Mesenteric fat pad (tissue), 1 donor: ENCODE measurements at places on chromosomes 6 and 20. TPM values are rescaled to one million over a fixed set of nuclear protein-coding genes. Genes with fewer than 3 reads are reported as not detected.

HTR1B gene
- 0.16 TPM for total RNA-seq

DNA sequence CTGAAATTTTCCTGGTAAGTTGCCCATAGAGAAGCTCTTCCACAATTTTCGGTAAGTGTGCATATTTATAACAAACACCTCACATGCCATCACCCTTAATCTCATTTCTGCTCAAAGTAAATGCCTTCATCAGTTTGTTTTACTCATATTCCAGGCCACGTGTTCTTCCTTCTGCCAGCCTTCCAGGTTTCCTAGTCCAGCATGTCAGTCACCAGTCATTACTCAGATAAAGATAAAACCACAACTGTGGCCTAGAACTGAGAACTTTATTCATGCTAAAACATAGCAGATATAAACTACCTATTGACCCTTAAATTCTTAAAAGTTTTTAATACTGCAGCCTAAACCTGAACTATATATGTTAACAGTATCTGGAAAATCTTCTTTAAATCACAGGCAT lies 149.5 kb upstream of the SLC22A16 start:
- DNase-seq: no peak

- no peak for DNase-seq
Observed at GRCh38 chr6:159170999-159171712, 2.0 kb downstream of the FNDC1 start.

PARD6B gene
- total RNA-seq: 2.0 TPM

DNA sequence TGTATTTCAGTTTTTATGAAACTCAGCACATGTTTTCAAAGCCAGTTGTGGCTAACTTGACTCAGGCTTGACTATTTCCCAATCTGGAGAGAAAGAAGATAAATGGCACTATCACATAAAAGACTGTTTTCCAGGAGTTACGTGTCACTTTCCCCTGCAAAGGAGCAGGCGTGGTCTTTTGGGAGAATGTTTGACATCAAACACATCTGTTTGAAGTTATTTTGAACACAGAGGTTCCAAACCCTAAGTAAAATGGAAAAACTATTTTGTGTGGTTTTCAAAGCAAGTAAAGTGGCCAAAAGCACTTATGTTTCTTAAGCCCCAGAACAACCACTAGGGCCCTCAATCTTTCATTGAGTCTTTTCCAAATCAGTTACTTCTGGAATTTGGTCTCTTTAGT lies 89.7 kb downstream of the FOXF2 start:
- no peak for DNase-seq

DNA sequence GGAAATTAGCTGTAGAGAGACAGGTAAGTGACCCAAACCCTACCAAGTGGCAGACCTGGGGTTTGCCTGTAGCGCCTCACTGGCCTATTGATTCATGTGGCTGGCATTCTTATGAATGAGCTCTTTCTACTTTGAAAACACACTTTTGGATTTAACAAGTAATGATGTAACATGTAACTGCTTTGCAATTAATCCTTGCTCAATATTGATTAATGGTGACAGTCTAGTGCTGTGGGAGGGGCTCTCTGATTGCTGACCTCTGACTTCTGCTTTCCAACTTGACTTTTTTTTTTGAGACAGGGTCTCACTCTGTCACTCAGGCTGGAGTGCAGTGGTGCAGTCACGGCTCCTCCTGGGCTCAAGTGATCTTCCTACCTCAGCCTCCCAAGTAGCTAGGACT lies 82.7 kb downstream of the TIAM2 start:
- DNase-seq: no peak

DNA sequence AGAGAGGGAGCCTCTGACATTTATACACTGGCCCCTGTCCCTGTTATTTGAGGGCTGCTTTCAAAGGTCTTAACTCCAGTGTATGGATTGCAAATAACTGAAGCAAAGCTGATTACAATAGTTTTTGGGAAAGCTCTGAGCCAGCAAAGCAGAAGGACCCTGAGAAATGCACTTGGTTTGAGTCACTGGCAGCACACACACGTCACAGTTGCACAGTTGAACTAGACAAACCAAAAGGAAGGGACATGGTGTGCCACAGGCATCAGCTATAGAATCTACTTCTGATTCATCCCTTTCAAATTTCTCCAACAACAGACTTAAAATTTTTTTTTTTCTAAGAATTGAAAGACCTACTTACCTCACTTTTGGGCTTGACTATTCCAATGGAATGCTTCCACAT lies 56.4 kb downstream of the SNRNP48 start:
- DNase-seq: no peak

DNA sequence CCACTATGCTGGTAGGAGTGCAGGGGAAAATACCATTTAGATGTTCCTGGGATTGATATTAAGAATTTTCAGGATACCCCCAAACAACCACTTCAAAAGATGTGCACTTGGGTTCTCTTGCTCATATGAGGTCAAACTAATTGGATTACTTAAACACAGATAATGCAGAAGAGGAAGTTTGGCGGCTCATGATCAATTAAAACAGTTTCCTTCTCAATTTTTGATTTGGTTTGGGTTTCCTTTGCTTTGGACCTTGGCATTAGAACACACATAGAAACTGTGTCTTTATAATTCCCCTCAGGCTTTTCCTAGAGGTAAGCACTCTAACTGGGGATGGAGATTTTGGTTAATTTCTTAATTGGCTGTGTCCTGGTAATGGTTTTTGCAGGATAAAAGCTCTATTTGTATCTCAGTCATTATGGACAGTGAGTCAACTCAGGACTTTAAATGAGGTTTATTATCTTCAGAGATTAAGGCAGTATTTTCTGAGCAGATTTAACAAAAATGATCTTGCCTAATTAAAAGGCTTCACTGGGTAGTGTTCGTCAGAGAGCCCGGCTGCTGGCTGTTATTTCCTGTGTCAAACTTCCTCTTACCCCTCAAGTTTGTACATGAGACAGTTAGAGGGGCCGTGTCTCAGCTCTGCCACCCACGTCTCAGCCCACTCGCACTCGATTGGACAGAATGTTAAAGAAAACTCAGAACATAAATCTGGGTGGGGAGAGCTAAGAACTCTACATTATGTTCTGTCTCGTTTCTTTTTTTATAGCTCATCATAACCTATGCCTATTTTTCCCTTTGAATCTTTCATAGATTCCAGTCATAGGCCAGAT lies 50.3 kb upstream of the PREP start:
- no peak for DNase-seq

MCHR2 gene
- total RNA-seq: not detected

DNA sequence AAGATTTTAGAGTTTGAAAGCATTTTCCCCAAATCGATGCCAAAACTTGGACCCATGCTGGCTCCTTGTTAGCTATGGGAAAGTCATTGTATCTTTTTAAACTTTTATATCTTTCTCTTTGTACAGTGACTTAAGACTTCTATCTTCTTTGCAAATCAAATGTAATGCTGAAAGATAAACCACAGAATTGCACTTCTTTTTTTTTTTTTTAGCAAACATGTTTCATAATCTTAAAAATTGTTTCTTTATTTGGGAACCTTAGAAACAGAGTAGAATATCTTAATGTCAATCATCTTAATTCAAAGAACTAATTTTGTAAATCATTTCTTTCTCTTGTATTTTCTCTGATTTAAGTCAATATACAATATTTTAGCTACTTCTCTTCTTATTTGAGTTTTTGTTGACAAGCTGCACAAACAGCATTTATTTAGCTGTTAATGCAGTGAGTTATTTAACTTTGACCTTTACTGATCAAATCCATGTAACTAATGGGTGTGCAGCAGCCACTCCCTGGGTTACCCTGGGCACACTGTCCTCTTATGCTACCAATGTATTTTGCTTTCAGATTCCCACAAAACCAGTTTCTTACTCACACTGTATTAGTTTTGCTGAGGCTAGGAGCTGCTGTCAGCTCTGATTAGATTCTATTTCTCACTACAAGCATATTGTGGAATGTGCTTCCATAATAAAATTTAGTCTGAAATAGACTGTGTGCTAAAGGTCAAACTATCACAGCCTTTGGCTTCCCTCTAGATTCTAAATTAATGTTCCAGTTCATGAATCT lies 279.6 kb downstream of the ADGB start:
- no peak for DNase-seq

BANF2 gene
- total RNA-seq: not detected

- DNase-seq: no peak
Observed at GRCh38 chr6:107473660-107474059, 14.3 kb upstream of the PDSS2 start.

GRCh38 chr6:21598674-21599023 lies 5.1 kb downstream of the SOX4 start:
- no peak for DNase-seq

- DNase-seq: no peak
Observed at GRCh38 chr6:12110523-12111362, 98.6 kb downstream of the HIVEP1 start.

E2F1 gene
- 2.3 TPM for total RNA-seq

GRCh38 chr20:18276821-18277220 lies 11.5 kb upstream of the ZNF133 start:
- DNase-seq: no peak

GRCh38 chr6:36459501-36459900 lies 16.7 kb downstream of the KCTD20 start:
- DNase-seq: no peak

SLC22A2 gene
- not detected for total RNA-seq

DNA sequence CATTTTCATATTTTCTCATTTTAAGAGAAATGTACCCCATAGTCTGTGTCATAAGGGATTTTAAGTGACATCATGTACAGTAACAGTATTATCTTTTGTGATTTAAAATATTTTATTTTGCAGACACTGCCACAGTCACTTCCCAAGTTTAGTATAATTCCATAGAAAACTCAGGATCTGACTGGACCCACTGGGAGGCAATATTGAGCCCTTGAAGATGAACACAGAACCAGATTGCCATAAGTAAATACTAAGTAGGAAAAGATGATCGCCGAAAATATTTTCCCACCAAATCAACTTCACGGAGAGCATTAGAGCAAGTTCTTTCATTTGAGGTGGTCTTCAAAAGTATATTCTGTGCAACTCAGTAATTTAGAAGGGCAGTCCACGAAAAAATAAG lies 17.6 kb upstream of the PKHD1 start:
- DNase-seq: no peak

PLAGL1 gene
- 40.9 TPM for total RNA-seq

GRCh38 chr6:130600880-130601341 lies 226.3 kb upstream of the SMLR1 start:
- DNase-seq: no peak

DNA sequence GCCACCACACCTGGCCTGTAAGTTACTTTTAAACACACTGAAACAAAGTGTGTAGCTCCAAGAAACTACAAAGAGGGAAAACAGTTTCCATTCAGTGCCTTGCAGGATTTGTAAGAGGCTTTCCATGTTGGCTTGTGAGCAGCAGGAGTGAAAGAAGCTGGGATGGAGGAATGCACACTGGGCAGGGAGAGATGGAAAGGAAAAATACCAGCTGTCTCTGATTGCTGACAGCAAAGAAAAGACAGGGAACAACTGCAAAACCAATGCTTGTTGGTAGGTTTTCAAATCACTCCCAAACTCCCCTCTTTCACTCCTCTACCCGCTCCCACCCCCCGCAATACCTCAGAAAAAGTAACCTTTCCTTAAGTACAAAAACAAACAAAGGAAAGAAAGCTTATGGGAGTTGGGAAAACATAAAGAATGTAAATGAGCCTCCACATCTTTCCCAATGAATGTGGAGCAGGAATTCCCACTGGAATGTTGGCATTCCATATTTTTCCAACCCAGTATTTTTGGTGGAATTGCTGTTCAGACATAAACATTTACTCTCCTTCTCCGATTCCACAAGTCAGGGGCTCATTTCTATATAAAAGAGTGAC lies 166.1 kb downstream of the THBS2 start:
- DNase-seq: no peak

GRCh38 chr6:2296781-2297180 lies 51.4 kb upstream of the GMDS start:
- no peak for DNase-seq

DNA sequence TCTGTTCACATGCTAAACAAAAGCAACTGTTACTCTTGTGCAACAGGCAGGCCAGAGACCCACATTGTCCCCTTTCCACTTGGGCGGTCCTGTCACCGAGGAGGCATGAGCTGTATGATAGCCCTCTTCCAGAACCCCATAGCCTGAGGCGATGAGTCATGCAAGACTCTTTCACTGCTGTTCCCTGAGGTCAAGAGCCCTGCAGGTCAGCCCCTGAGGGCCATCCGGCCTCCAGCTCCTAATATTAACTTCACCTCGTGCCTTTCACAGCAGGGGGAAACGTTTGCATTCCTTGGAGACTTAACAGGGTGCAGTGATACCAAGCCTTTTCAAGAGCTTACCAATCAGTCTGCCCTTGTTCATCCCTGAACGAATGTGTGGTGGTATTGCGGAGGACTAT lies 253.3 kb upstream of the ECI2 start:
- no peak for DNase-seq

DNA sequence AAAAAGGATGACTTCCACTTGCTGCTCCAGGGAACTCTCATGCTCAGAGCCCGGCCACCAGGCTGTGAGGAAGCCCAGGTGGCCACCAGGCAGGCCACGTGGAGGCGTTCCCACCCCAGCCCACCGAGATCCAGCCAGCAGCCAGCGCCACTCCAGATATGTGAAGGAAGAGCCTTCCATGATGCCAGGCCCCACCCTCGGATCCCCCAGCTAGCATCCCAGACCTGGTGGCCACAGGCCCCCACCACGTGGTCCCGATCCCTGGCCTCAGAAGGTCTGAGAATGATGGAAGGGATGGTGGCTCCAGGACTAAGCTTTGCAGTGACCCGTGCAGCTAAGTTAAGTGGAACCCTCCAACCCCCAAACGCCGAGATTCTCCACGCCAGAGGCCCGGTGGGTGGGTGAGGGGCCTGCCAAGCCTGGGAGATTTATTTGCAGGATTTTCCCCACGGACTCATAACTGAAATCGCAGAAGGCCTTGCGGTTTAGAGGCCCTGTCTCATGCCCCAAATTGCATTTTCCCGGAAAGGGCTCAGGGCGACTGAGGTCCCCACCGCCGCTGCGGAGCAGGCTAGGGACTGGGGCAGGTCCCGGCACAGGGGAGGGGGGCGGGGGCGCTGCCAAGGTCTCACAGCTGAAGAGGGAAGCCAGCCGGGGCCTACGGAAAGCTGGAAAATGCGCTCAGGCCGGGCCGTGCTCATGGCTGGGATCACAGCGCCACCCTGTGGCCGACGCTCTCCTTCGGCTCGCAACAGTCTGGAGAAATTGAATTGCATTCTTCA lies 31.1 kb upstream of the CST7 start:
- DNase-seq: no peak

GRCh38 chr20:7378864-7379605 lies 561.2 kb downstream of the HAO1 start:
- no peak for DNase-seq

DNA sequence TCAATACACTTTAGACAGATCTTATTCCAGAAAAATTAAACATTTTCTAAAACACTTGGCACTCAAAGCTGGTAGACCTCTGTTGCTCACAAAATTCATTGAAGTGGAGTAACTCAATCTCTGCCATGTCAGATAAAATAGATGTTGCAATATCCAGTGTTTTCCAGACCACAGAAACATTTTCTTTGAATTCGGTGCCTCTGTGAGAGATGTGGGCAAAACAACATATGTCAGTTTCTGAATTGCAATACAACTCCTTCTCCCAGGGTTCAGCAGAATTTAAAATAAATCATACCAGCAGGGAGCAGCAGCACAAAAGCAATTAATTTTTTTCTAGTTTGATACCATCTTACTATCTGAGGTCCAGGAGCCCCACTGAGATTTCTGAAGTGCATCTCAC lies 11.3 kb upstream of the PKHD1 start:
- no peak for DNase-seq
